ENCODE measurements at places on chromosomes 4 and X.

DNA sequence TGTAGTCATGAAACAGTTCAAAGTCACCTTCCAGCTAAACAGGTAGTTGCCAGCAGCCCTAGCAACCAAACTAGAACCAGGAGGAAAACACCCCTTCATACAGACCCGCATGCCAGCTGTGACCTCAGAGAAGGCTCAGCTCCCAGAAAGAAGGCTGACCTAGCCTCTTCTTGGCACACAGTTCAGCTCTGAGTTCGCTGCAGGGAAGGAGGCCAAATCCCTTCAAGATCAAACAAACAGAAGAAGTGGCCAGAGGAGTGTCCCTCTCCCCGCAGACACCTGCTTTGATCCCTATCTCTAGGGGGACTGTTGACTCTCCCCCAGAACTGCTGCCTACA, 56.0 kb downstream of the HADH start:
- no peak for DNase-seq

GRCh38 chr4:88958080-88958479, 98.9 kb downstream of the FAM13A start:
- no peak for DNase-seq

DNA sequence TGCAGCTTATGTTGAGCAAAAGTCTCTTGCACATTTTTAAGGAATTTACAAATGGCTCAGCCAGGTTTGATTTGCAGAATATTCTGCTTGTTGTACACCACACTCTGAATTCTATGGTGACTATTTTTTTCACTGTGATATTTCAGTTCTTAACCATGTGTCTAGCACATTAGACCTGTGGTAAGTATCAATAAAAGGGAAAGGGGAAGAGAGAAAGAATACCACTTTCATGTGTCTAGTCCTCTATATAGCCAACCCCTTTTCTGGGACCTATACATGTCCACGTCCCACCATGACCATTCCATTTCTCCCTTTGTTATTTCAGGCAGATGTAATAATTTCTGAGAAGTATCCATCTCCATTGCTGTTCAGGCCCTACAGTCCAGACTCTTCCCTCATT, 121.3 kb upstream of the PNPLA4 start:
- DNase-seq, result no peak

- no peak for DNase-seq
Measured at GRCh38 chrX:124333862-124334261, 1.4 kb downstream of the TEX13D start.

DNA sequence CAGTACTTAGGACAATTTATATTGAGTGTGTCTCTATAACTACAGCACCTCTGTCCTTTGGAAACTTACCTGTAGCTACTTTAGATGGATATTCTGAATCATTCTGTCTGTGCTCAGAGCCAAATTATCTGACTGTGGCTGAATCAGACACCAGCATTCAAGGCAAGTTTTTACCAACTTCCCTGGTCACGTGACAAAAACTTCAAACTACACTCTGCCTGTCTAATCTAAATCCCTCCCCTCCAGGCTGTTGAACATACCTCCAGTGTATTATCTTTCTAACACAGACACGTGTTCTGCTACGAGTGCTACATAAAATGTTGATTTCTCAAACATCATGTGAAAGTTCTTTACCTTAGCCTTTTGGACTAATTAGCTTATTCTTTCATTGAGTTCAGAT, 641.2 kb upstream of the CPEB2 start:
- no peak for DNase-seq

GRCh38 chr4:25783126-25783525, 79.7 kb downstream of the SEL1L3 start:
- DNase-seq, result no peak

- no peak for DNase-seq
Measured at GRCh38 chr4:181755846-181756245, 487.4 kb upstream of the TENM3 start.
